ENCODE measurements at places on chromosomes 13 and 19.

GRCh38 chr13:99432609-99433542 is 68.4 kb upstream of the TM9SF2 start:
- DNase-seq = peak; percentile 89

GRCh38 chr13:84847107-84847506 is 952.1 kb downstream of the SLITRK6 start:
- no peak for DNase-seq

- no peak for DNase-seq
These were observed 66.7 kb downstream of the SLITRK1 start for GRCh38 chr13:83815598-83815997.

DNA sequence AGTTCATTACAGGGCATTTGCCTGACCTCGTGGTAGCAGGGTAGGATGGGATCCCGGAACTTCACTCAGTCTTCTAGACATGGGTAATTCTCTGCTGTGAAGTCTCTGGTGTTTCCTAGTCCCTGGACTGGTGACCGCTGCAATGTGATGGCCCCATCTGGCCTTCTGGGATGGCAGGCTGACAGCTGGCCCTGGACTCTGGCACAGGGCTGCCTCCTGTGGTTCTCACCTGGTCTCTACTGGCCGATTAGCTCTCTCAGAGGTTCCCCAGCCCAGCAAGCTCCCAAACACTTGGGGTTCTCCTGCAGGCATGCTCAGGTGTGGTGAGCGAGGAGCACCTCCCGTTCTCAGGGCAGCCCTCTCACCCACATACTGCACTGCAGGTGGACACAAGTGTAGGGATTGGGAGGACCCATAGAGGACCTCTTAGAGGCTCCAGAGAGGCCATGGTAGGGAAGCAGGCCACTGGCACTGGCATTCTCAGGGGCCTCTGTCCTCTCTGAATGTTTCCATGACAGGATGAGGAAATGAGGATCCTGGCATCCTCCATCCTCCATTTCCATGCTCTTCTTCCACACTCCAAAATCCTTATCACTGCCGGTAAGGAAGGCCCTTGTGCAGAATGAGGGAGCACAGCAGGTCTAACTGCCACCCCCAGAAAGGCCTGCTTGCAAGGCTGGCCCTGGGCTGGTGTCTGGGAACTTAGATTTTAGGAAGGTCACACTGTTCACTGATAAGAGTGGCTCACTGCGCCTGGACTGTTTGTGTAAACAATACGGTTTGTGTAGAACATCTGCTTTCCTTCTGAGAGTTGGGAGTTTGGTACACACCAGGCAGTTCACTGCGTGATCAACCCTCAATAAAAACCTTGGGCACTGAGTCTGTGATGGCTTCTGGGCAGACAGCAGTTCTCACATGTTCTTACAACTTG is 31.5 kb upstream of the FARP1 start:
- DNase-seq = no peak

Data from activated CD4-positive, alpha-beta T cell treated with anti-CD3 and anti-CD28 coated beads for 24 hours (primary cell).